Spinal cord (tissue), 10 donors: ENCODE measurements at places on chromosomes 12 and 14. TPM values are rescaled to one million over a fixed set of nuclear protein-coding genes. Genes with fewer than 3 reads are reported as not detected.

DNA sequence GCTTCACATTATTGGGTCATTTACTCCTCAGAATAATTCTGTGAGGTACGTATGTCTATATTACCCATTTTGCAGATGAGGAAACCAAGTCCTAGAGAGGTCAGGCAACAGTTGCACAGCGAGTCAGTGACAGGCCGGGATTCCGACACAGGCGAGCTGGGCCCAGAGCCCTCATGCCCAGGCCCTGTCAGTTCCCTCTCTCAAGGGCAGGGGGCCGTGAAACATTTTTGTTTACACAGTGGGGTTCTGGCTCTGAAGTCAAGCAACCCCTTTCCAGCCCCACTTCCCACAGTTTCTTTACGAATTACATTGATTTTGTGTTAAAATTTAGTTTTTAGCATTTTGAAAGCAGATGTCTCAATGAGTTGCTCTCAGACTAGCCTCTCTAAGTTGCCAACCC lies 46.7 kb downstream of the ESRRB start:
- DNase-seq = no peak

DNA sequence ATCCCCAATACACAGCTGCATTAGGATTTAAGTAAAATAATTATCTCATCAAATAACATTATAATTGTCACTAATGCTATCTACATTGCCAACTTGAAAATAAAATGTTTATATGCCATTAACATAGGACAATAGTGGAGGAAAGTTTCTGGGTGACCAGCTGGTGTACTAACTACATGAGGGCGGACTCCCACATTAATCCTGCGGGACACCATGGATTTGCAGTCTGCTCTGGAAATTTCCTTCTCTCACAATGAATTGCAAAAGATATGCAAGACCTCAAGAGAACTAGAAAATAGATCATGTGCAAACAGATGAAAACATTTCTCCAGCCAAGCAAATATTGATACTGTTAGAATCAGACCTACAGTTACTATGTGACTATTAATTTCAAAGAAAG lies 390.1 kb downstream of the NAV3 start:
- DNase-seq = no peak

- DNase-seq = no peak
These were observed 52.5 kb downstream of the SPIC start for GRCh38 chr12:101527682-101528081.

GRCh38 chr12:116266168-116266601 lies 11.3 kb downstream of the MED13L start:
- DNase-seq = no peak

Gene KCNA1
- total RNA-seq = 1.9 TPM

Gene SOX5
- total RNA-seq = 47.9 TPM

Gene RAD9B
- total RNA-seq = 1.2 TPM
